Activated T-helper 2 cell treated with anti-CD3 and anti-CD28 coated beads, Interferon-gamma antibody, Interleukin-2, Interleukin-4, amounts not matched to agents 10 μg/mL and 5 μg/mL and 100 μg/mL, durations not matched to agents 14 hours and 24 hours and 36 hours (primary cell): ENCODE measurements at places on chromosomes 12 and 14. TPM values are rescaled to one million over a fixed set of nuclear protein-coding genes. Genes with fewer than 3 reads are reported as not detected.

DNA sequence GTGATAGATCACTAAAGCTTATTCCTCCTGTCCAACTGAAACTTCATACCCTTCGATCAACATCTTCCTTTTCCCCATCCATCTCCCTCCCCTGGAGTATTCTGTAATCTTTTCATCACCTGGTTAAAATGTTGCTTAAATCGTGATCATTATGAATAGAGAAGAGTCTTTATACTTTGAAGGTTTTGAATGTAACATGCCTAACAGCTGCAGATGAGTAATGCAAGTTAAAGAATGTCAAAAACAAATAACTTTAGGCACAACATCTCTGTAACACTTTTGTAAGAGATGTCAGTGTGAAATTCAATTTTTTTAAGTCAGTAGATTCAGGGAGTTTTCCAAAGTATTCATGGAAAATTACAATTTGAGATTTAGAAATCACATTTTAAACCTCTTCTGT is 25.0 kb downstream of the RXYLT1 start:
- peaks cover 13% of the 10 kb centered on the region for H3K36me3 ChIP-seq
- no peak overlapping the region for H3K4me3 ChIP-seq
- DNase-seq, result no peak
- H3K4me1 ChIP-seq, result peaks cover 4% of the 10 kb centered on the region
- H3K27me3 ChIP-seq, result no peaks in the 10 kb centered on the region

- no peak for DNase-seq
- no peak overlapping the region for H3K27ac ChIP-seq
- peaks cover 1% of the 10 kb centered on the region for H3K27me3 ChIP-seq
- no peak overlapping the region for H3K4me3 ChIP-seq
- no peaks in the 10 kb centered on the region for H3K4me1 ChIP-seq
Measured at GRCh38 chr12:112524269-112524668, 105.5 kb downstream of the PTPN11 start.

GRCh38 chr12:115102450-115102849 is 418.5 kb upstream of the TBX3 start:
- H3K4me1 ChIP-seq, result no peaks in the 10 kb centered on the region
- no peak overlapping the region for H3K4me3 ChIP-seq
- DNase-seq, result no peak
- H3K27me3 ChIP-seq, result no peaks in the 10 kb centered on the region
- no peak overlapping the region for H3K27ac ChIP-seq
- no peaks in the 10 kb centered on the region for H3K36me3 ChIP-seq

- H3K4me3 ChIP-seq, result no peak overlapping the region
- H3K27me3 ChIP-seq, result no peaks in the 10 kb centered on the region
- H3K4me1 ChIP-seq, result peaks cover 2% of the 10 kb centered on the region
- no peaks in the 10 kb centered on the region for H3K36me3 ChIP-seq
Measured at GRCh38 chr12:121719926-121720414, 7.4 kb downstream of the TMEM120B start.

DNA sequence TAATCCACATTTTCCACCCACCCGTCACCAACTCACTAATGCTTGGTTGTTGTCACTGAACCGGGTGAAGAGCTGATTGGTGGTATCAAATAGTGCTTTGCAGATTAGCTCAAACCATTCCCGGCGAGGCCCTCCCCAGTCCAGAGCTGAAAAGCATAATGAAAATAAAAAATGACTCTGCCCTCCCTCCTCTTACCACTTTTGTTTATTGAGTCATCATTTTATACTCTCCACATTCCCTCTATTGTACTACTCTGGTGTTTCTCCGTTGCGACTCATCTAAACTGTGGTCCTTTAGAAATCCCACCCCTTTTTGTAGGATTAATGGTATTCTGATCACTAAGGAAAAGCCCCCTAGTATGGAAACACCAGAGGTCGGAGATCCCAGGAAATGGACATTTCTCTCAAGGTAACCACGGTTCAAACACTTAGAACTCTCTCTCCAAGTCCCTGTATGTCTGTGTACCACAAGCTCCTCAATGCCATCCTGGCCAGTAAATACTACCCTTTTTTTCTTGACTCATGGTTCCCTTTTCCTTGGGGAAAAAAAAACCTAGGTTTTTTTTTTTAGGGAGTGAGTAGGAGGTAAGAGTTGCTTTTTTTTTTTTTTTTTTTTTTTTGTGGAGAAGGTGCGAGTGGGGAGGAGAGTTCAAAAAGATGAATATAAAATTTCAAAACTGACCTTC is 42.0 kb downstream of the AREL1 start:
- H3K36me3 ChIP-seq, result peaks cover 84% of the 10 kb centered on the region
- no peak overlapping the region for H3K4me3 ChIP-seq
- no peaks in the 10 kb centered on the region for H3K27me3 ChIP-seq
- no peak for DNase-seq
- H3K4me1 ChIP-seq, result peaks cover 20% of the 10 kb centered on the region
- no peak overlapping the region for H3K27ac ChIP-seq

- H3K4me3 ChIP-seq, result no peak overlapping the region
- no peaks in the 10 kb centered on the region for H3K4me1 ChIP-seq
- H3K27ac ChIP-seq, result no peak overlapping the region
- no peak for DNase-seq
Measured at GRCh38 chr14:76584271-76584702, 177.0 kb upstream of the VASH1 start.

DNA sequence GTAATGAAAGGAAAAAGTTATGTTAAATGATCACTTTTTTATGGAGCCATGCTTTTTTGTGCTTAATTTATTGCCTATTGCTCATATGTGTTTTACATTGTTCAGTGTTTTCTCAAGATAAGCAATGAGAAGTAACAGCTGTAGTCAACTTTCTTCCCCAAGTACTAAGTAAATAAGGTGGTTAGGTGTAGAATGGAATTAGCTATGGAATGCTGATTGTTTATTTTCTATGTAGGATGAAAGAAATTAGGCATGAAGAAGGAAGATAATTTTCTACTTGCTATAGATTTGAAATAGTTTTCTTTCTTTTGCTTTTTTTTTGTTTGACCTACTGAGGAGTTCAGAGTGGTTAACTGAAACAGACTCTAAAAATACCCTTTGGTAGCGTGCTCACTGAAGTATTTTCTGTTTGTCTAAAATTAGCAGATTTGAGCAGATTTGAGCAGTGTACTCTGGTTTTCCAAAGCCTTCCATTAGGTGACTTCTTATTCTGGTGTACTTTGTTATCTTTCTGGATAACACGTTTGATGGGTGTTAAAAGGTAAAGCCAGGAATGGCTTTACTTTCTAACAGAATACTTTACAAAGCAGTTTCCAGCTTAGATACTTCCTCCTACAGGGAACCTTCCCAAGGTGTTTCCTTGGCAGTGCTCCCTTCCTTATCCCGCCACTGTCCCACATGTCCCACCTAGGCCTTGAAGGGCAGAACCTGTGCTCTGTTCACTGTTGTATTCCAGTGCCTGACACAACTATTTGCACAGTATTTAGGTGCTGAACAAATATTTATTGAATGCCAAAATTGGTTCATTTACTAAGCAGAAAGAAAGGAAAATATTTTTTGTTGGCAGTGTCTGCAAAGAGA is 56.0 kb downstream of the RASSF3 start:
- peak overlapping the region; percentile 34 for H3K4me3 ChIP-seq
- no peaks in the 10 kb centered on the region for H3K27me3 ChIP-seq
- DNase-seq, result no peak
- H3K4me1 ChIP-seq, result peaks cover 66% of the 10 kb centered on the region
- H3K27ac ChIP-seq, result peak overlapping the region; percentile 65

LIN7A gene
- 0.48 and 0.68 TPM in 2 replicates for total RNA-seq

KRT74 gene
- not detected in 2 replicates for total RNA-seq

DNA sequence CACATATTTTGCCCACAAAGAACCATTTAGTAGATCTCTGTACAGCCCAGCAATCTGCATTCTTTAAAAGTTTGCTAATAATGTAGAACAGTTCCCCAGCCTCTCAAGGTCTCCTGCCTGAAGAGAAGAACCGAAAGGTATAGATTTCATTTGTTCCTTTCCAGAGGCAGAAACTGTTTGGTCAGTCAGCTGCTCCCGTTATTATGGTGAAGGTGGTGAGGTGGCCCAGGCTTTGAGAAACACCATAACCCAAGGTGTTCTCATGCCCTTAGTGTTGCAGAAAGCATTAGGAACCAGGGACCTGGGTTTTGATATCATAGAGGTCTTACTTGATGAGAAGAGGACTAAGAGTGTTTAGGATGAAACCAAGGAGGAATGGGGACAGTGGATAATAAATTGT is 65.3 kb downstream of the SUSD6 start:
- peaks cover 29% of the 10 kb centered on the region for H3K36me3 ChIP-seq
- H3K27me3 ChIP-seq, result no peaks in the 10 kb centered on the region
- H3K27ac ChIP-seq, result peak overlapping the region; percentile 97
- DNase-seq, result no peak
- H3K4me3 ChIP-seq, result no peak overlapping the region

DNA sequence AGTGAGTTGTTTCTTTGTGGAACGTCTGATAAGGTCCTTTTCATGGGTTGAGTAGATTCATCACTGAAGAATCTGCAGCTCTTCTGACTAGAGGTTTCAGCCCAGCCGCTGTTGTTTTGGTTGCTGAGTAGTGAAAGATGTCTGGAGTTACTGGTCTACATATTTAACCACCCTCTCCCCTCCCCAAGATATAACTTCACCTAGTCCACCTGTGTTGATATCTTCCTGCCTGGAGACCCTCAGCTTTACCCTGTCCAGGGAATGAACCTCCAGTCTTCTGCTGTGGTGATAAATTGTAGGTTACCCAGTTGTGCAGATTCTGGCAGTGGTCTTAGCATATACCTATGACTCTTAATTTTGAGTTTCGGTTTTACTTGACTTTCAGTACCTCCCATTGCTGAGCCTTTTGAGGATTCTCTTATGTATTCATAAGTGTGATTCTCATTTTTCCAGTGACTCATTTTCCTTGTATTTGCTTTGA is 62.9 kb downstream of the CCDC91 start:
- H3K27ac ChIP-seq, result peak overlapping the region; percentile 92
- H3K4me3 ChIP-seq, result peak overlapping the region; percentile 59
- peaks cover 2% of the 10 kb centered on the region for H3K27me3 ChIP-seq

P3H3 gene
- 5.2 and 5.3 TPM in 2 replicates for total RNA-seq

GRCh38 chr12:119592232-119592631 is 1.3 kb upstream of the TMEM233 start:
- H3K36me3 ChIP-seq, result no peaks in the 10 kb centered on the region
- peaks cover 9% of the 10 kb centered on the region for H3K4me1 ChIP-seq
- no peak overlapping the region for H3K27ac ChIP-seq
- no peak for DNase-seq

SMCO2 gene
- 1.3 and 1.4 TPM in 2 replicates for total RNA-seq

DNA sequence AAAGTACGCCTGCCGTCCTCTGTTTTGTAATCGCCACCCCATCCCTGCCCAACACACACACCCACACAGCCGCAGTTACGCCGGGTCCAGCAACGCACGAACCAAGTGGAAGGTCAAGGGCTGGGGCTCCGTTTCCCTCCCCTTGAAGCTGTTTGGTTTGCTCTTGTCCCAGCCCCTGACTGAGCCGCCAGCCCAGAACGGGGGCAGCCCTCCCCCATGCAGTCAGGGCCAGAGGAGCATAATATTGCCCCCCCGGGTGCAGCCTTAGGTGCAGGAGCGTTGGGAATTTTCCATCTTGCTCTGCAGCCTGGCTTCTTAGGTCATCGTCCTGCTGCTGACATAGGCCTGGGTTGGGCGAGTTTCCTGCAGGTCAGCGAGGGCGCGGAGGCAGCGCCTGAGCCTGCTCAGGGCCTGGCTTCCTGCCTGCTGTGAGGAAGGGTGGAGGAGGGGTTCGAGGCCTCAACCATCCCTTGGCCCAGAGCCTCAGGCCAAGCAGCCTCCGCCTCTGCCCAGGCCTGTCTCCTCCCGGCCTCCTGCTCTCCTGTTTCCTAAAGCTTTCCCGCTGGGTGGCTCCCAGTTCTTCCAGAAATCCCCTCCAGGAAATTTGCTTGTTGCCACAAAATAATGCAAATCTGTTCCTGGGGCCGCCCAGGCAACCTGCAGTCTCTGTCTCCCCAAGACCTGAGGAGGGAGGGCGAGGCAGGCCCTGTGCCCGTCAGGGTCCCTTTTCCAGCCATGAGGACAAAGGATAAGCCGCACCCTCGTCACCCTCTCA is 44.5 kb downstream of the PSMA6 start:
- H3K27ac ChIP-seq, result peak overlapping the region; percentile 66
- no peaks in the 10 kb centered on the region for H3K36me3 ChIP-seq
- no peak overlapping the region for H3K4me3 ChIP-seq
- H3K27me3 ChIP-seq, result no peaks in the 10 kb centered on the region

DNA sequence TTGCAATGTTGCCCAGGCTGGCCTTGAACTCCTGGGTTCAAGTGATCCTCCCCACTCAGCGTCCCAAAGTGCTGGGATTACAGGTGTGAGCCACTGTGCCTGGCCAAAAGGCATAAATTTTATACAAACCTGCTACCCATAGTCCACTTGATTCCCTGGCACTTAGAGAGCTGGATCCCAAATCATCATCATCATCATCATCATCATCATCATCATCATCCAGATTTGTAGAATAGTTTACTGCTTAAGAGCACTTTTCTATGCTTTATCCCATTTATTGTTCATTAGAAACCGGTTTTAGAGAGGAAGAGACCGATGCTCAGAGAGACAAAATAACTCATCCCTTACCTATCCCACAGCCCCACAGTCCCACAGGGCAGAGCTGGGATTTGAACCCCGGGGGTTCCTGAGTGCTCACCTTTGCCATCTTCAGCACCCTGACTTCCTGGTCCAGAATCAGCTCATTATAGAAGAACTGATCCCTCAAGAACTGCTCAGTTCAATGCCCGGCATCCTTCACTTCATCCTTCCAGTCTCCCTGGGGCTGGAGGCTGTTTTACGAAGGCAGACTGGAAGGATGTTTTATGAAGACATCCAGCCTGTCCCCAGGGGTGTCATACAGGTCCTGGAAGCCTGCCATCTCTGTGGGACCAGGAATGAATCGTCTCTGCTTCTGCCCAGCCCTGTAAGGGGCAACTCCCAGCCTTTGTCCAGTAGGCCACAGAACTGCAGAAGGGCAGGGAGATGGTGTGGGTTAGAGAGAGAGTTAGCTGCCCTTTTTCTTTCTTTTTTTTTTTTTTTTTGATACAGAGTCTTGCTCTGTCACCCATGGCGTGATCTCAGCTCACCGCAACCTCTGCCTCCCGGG is 20.2 kb upstream of the OASL start:
- no peak overlapping the region for H3K4me3 ChIP-seq
- H3K36me3 ChIP-seq, result no peaks in the 10 kb centered on the region
- H3K27ac ChIP-seq, result peak overlapping the region; percentile 96
- peaks cover 12% of the 10 kb centered on the region for H3K4me1 ChIP-seq
- DNase-seq, result no peak

CLEC4D gene
- total RNA-seq, result not detected in 2 replicates

SMAGP gene
- 0.44 TPM in 1 of 2 replicates, not detected in the other for total RNA-seq

DBX2 gene
- total RNA-seq, result not detected in 2 replicates

ARHGAP9 gene
- 105 and 106 TPM in 2 replicates for total RNA-seq

- no peak overlapping the region for H3K4me3 ChIP-seq
- no peaks in the 10 kb centered on the region for H3K27me3 ChIP-seq
- H3K4me1 ChIP-seq, result peaks cover 27% of the 10 kb centered on the region
- peaks cover 35% of the 10 kb centered on the region for H3K36me3 ChIP-seq
- H3K27ac ChIP-seq, result no peak overlapping the region
Measured at GRCh38 chr12:89418228-89418910, 66.1 kb upstream of the DUSP6 start.

TM9SF1 gene
- total RNA-seq, result 27.8 and 30.8 TPM in 2 replicates

MIPOL1 gene
- not detected in 2 replicates for total RNA-seq

GALNT16 gene
- 0.11 TPM in 1 of 2 replicates, not detected in the other for total RNA-seq

- H3K27me3 ChIP-seq, result no peaks in the 10 kb centered on the region
- peaks cover 3% of the 10 kb centered on the region for H3K4me1 ChIP-seq
- H3K36me3 ChIP-seq, result no peaks in the 10 kb centered on the region
- DNase-seq, result no peak
Measured at GRCh38 chr12:116043659-116044535, 233.6 kb downstream of the MED13L start.

GRCh38 chr12:52632656-52633055 is 14.3 kb upstream of the KRT73 start:
- DNase-seq, result no peak
- no peak overlapping the region for H3K27ac ChIP-seq
- no peak overlapping the region for H3K4me3 ChIP-seq
- no peaks in the 10 kb centered on the region for H3K27me3 ChIP-seq
- peaks cover 20% of the 10 kb centered on the region for H3K4me1 ChIP-seq
